ENCODE measurements at places on chromosomes 2 and 18.

GRCh38 chr2:10163498-10164486, 41.3 kb downstream of the RRM2 start:
- no peak for DNase-seq

- DNase-seq, result no peak
Measured at GRCh38 chr2:28142386-28142785, 250.3 kb upstream of the FOSL2 start.

DNA sequence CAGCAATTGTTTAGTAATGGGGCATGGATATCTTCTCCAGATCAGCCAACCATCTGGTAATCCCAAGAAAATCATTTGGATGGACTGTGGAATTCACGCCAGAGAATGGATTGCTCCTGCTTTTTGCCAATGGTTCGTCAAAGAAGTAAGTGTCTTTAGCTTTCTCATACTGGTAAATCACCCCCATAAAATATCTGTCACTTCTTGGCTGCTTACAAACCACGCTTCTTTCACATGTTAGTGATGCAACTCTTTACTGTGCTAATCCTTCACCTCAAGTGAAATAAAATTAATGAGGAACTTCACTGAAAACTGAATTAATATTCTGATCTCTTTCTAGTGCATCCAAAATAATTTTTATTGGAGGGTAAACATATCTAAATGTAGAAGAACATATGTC, 18.9 kb downstream of the CPO start:
- no peak for DNase-seq

DNA sequence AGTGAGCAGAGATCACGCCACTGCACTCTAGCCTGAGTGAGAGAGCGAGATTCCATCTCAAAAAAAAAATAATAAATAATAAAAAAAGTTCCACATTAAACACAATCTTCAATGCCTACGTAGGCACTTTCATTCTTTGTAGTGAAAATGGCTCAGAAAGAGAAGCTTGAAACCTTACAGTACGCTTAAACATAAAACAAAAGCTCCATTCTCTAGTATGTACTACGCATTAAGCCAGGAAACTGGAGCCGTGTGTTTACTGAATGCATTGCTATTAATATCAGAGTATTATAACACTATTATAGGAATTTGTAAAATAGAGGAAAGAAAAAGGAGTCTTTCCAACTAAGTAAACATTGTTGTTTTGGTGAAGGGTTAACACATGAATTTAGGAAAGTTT, 41.3 kb upstream of the LMAN1 start:
- no peak for DNase-seq

GRCh38 chr2:150909090-150909489, 352.6 kb downstream of the RBM43 start:
- no peak for DNase-seq

DNA sequence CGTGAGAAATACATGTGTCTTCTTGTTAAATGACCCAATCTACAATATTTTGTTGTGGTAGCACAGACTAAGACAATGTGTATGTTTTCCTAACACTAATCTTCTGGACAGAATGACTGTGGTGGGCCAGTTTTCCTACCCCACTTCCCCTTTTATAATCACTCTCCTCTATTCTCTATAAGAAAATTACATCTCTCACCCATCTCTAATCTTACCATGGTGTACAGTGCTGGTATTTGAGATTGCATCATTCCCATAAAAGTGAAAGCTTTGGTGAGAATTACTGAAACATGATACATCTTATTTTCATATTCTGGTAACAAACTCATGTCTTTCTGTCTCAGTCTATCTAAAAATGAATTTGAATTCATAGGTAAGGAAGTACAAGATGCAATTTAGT, 40.5 kb downstream of the CAVIN2 start:
- no peak for DNase-seq

- DNase-seq, result no peak
Measured at GRCh38 chr18:68865021-68865420, 67.1 kb downstream of the CCDC102B start.
